Kidney glomerular epithelial cell (primary cell): ENCODE measurements at places on chromosomes 12 and 14.

GRCh38 chr12:117053597-117054201 is 45.5 kb downstream of the TESC start:
- DNase-seq = no peak

DNA sequence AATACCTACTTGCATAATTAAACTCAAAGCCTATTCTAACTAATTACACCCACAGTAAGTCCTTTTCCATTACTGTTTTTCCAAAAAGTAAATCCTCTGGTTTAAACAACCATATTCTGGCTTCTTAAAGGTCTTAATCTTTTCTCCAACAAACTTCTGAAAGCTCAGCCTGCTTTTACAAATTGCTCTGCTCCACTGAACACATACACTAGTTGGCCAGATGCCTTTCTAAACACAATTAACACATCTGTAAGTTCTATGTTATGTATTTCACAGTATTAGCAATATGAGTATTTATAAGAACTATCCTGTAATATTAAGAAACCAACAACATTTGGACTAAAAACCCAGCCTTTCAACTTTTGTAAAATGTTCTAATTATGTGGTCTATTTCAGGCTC is 30.1 kb downstream of the PTPRB start:
- no peak for DNase-seq

DNA sequence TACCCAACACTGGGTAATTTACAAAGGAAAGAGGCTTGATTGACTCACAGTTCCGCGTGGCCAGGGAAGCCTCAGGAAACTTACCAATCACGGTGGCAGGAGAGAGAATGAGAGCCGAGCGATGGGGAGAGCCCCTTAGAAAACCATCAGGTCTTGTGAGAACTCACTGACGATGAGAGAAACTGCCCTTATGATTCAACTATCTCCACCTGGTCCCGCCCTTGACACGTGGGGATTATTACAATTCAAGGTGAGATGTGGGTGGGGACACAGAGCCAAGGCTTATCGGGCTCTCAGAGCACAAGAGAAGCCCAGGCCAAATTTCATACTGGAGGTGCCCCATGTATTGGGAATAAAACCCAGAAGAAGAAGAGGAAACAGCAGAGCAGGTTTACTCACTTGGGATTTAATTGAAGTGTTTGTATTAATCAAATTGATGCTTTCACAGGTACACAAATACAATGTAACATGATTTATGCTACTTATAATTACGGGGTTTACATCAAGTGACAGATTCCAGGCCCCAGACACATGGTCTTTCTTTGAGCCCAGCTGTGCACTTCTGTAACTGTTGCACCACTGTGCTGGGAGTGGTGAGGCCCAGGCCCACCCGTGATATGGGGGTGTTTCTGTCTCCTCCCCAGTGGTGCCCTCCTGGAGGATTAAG is 8.2 kb upstream of the CCDC85C start:
- DNase-seq = no peak

DNA sequence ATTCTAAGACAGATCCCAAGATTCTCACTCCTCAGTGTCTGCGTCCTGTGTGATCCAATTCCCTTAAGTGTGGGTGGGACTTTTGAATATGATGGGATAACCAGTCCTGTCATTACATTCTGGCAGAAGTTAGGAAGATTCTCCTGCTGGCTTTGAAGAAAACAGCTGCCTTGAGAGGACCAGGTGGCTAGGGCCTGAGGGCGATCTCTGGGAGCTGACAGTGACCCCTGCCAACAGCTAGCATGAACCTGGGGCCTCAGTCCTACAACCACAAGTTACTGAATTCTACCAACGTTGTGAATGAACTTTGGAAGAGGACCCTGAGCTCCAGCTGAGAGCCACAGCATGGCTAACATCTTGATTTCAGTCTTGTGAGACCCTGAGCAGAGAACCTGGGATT is 44.3 kb upstream of the HMGA2 start:
- no peak for DNase-seq

DNA sequence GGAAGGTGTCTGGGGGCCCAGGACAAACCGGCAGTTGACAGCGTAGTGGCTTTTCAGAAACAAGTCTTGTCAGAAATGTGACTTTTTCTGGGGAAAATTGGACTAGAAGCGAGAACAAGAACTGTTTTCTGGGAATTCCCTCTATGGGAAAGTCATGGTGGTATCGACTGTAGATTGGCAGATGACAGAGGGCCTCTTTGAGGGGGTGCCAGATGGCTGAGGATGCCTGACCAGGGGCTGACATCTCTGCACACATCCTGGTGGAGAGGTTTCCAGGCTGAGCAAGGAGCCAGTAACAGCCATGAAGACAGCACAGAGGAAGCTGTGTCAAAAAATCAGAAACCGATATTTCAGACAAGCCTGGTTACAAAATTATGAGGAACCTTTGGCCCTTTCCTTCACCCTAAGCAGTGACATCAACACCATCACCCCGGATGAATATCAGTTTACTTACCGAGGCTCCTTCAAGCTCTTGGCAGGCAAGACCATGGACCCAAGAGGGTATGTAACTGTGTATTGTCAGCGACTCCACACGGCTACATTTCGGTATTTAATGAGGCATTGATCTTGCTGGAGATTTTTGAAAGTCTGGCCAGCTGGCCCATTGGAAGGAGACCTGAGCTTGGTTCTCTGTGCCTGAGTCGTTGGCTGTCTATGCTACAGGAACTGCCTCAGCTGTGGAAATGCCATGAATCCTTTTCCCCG is 1525.3 kb upstream of the TMEM132C start:
- DNase-seq = no peak
